ENCODE measurements at places on chromosomes 1 and 21.

GRCh38 chr1:54325284-54325683, 80.9 kb downstream of the SSBP3 start:
- DNase-seq: no peak

DNA sequence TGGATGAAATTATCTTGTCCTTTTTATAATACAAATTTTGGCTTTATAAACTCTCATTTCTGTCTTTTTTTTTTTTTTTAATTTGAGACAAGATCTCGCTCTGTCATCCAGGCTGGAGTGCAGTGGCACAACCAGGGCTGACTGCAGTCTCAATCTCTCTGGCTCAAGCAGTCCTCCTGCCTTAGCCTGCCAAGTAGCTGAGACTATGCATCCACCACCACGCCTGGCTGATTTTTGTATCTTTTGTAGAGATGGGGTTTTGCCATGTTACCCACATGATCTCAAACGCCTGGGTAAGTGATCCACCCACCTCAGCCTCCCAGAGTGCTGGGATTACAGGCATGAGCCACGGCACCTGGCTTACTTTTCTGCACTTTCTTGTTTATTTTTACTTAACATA, 7.5 kb downstream of the TOR1AIP1 start:
- no peak for DNase-seq

- no peak for DNase-seq
Measured at GRCh38 chr1:167587342-167587741, 33.8 kb upstream of the CREG1 start.

DNA sequence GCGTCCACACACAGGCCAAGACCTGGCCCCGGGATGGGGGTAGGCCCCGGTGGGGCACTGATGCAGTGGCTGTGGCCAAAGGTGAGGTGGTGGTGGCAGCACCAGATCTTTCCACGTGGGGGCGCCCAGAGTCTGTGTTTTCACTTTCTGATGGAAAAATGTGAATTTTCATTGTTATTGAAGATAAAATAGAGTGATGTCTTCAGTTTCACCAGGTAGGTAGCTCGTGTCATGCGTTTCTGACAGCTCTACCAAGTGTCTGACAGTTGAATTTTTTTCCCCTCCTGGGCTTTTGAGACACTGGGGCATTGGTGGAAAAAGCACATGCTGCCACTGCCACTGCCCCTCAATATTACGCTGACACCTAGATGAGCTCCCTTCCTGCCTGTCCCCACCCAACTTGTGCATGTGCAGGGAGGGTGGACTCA, 40.0 kb upstream of the MAGOH start:
- peak; percentile 43 for DNase-seq

GRCh38 chr1:17460219-17460618, 20.7 kb upstream of the RCC2 start:
- no peak for DNase-seq

- no peak for DNase-seq
Measured at GRCh38 chr1:73839922-73840321, 358.1 kb downstream of the LRRIQ3 start.

DNA sequence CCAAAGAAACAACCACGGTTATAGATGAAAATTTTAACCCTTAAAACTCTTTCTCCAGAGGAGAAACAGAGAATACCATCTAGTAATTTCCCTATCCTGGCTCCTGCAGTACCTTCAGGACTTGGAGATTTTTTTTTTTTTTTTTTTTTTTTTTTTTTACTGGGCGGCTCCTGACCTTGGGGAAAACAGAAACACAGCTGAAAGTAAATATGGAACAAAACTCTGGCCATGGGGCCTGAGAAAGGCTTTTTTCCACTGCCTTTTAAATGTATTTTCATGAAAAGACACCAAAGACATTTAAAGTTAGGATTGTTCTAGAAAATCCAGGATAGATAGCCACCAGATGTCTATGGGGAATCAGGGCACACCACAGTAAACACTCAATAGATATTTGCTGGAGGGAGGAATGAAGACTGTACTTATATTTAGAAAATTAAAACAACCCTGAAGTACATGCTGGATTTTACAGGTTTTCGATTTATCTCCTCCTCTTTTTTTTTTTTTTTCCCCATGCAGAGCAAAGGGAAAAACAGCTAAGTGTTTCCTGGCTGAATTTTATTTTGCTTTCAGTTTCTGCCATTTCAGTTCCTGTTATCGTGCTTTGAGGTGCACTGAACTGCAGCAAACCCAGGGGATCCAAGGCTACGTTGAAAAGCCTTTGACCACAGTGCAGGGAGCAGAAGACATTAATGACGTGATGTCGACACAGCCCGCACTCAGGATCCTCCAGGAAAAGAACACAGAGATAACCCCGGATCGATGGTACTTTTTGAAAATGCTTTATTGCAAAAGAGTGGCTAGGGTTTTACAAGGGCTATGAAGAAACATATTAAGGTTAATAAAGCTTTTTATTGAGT, 35.7 kb upstream of the CNN3 start:
- DNase-seq: peak; percentile 10

GRCh38 chr1:85504417-85504816, 39.5 kb upstream of the DDAH1 start:
- no peak for DNase-seq

DNA sequence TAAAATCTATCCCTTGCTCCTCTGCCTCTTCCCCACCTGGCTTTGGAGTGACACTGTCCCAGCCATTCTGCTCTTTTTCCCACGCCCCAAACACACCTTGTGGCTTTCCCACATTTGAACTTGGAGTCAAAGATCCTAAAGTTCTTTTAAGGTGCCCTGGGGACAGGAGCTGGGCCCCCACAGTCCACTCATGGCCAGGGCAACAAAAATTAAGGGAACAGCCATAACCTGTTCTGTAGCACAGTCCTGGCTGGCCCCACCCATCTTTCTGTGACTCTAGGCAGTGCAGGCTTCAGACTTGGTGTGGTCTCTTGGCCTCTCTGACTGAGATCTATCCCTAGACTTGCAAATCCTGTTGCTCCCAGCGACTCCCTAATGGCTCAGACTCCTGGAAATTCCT, 143.0 kb upstream of the MAGI3 start:
- DNase-seq: no peak

- DNase-seq: no peak
Measured at GRCh38 chr21:38356883-38357625, 100.3 kb downstream of the KCNJ15 start.

DNA sequence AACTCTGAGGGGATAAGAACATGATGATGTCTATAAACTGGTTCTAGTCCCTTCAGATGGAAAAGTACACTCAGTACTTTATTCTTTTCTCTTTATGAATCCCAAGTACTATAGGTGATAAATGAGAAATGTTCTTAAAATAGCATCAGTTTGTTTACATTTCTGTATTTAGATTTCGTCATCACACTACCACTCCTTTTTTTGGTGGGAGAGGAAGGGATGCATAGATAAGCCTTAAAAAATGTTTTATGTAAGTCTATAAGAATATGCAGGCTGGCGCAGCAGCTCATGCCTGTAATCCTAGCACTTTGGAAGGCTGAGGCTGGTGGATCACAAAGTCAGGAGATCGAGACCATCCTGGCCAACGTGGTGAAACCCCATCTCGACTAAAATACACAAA, 144.8 kb downstream of the USP25 start:
- DNase-seq: no peak

DNA sequence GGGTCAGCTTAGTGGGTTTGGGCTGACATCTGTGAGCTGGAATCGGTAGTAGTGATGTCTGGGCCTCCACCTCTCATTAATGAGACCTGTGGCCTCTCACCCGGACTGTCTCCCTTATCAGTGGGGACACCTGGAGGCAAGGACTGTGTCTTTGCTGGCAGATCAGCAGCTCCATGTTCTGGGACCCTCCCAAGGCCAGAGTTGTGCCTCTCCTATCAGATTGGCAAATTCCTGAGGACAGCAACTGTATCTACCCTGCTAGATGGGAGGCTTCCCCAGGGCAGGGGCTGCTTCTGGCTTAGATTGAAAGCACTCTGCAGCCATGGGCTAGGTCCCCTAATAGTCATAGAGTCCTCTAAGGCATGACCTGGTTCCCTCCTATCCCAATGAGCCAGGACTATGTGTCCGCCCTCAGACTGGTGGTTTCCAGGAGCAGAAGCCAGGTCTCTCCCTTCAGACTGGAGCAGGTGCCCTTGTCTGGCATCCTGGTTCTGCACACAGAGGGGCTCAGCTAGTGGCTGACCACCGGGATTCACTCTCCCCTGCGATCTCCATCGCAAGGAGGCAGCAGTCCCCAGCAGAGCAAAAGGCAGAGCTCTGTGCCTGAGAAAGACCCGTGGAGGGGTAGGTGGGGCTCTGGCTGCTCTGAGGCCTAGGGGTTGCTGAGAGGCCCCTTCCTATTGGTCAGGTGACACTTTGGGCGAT, 5.8 kb downstream of the DRAXIN start:
- no peak for DNase-seq

DNA sequence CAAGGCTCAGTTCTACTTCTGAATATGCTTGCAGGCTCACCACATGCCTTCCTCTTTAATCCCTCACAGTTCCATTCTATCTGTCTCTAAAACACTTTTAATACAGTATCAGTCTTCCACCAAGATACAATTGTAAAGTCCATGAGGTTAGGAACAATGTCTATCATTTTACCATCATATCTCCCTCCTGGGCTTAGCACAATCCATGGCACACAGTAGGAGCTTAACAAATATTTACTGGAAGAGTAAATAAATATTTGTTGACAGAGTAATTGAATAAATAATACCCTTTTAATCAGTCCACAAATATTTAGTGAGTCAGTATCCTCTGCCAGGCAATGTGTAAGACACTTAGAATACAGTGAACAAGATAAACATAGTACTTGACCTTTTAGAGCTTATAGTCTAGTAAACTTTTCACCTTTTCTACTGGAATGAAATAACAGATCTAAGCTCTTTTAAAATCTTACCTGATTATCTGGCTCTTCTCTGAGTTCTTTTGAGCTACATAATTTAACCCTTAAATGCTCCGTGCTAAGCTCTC, 12.7 kb upstream of the GADD45A start:
- no peak for DNase-seq

GRCh38 chr1:181260271-181260670, 171.8 kb downstream of the IER5 start:
- no peak for DNase-seq

DNA sequence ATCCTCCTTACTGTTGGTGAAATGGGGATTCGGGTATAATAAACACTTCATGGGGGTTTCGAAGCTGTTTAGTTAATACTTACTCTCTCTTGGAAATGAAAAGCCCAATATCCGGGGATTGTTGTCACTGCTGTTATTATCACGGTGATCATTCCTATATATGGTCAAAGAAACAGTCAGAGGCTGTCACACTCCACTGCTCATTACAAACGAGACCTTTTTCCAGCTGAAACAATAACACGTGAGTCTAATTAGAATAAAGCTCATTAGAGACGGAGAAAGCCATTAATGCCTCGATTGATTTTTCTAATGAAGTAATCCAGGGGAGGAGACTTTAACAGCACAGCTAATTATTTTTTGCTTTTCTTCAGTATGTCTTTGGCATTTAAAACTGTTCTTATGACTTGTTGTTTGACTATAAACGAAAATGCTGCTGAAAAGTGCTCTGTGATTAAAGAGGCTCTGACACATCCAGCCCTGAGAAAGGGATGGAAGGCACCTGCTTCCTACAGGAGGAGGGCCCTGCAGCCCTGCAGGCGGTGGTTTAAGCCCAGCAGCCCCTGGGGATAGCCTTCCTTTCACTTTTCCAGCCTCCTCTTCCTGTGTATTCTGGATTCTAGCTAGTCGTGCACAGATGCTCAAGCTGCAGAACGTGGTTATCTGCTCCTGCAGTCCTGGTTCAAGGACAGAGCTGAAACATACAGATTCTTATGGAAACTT, 143.6 kb downstream of the EDEM3 start:
- DNase-seq: no peak

- DNase-seq: no peak
Measured at GRCh38 chr1:234107416-234108021, 203.0 kb downstream of the SLC35F3 start.

- DNase-seq: no peak
Measured at GRCh38 chr1:204685236-204686006, at the start of gene LRRN2. TSS of gene LRRN2 (minus strand) at chr1:204685738. CDS start at chr1:204619992, 65,746 bp downstream.

DNA sequence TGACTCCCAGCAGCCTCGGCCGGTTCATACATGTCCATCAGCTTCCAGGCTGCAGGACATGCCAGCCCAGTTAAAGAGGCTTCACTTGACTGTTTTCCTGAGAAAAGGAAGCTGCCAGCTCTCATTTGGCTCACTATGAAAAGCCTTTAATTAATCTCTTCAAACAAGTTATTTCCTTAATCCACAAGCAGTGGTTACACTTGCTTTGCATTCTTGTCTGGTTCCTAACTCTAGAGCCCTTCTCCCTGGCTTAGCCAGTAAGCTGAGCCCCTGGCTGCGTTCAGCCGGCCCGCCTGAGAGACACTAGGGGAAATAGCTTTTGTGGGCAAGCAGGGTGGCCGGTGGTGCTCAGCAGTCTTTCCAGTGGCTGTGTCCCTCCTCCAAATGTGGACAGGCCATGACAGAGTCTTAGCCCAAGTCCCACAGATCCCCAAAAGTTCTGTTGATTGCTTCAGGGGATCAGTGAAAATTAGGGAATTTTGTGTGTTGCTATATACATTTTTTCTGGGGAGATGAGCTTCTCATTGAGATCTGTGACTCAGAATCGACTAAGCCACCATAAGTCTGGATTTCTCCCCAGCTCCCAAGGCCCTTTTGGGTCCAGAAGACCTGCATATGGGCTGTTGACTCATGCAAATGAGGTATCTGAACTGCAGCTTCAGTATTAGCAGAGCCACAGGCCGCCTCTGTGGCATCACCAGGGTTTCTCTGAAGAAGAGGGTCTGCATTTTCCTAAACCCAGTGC, 10.1 kb downstream of the ATF3 start:
- no peak for DNase-seq

DNA sequence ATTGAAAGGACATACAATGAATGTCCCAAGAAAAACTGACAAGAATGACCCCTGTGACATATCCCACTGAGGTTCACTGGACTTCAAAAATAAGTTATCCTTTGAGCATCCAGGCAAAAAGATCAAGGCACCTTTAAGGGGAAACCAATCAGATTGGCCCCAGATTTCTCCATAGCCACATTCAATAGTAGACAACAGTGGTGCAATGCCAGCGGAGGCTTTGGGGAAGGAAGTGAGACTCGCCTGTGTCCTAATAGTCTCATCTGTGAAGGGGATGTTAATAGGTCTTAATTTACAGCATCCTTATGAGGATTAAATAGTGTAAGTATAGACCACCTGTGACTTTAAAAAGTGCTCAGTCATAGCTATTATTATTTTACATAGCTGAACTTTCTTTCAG, 21.5 kb downstream of the RPL5 start:
- no peak for DNase-seq

Data from stimulated activated CD8-positive, alpha-beta memory T cell treated with anti-CD3 and anti-CD28 coated beads, Interleukin-7, amount 100 ng/mL, for 1 hour (primary cell).